ENCODE measurements at places on chromosomes 12 and 14. TPM values are rescaled to one million over a fixed set of nuclear protein-coding genes. Genes with fewer than 3 reads are reported as not detected.

Gene ZFHX2
- total RNA-seq: 0.31 TPM

Gene PRMT5
- 64.1 TPM for total RNA-seq

Gene BCL7A
- 14.0 TPM for total RNA-seq

Gene NDRG2
- total RNA-seq: 61.1 TPM

Gene VIPAS39
- total RNA-seq: 20.0 TPM

Gene PRH2
- total RNA-seq: not detected

Gene HSPB8
- total RNA-seq: 237 TPM

Gene ST8SIA1
- total RNA-seq: 1.6 TPM

DNA sequence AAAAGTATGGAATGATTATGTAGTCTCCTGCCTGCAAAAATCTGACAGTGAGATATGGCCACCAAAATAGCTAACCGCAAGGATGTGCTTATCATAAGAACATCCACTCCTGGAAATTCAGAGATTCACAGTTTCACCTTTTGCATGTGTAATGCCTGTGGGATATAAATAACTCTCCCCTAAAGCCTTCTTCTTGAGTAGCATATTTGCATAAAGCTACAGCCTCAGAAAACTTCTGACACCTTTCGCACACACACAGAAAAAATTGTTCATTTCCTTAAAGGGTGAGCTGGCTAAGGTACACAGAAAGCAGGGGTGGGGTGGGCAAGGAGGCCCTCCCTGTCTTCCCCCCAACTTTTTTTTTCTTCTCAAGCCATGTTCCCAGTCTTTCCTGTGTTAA, 3.1 kb upstream of the IGF1 start:
- DNase-seq: no peak

GRCh38 chr12:125395583-125396215, 330.5 kb downstream of the AACS start:
- no peak for DNase-seq

- DNase-seq: peak; percentile 41
Observed at GRCh38 chr14:80364274-80364673, 153.0 kb upstream of the DIO2 start.

DNA sequence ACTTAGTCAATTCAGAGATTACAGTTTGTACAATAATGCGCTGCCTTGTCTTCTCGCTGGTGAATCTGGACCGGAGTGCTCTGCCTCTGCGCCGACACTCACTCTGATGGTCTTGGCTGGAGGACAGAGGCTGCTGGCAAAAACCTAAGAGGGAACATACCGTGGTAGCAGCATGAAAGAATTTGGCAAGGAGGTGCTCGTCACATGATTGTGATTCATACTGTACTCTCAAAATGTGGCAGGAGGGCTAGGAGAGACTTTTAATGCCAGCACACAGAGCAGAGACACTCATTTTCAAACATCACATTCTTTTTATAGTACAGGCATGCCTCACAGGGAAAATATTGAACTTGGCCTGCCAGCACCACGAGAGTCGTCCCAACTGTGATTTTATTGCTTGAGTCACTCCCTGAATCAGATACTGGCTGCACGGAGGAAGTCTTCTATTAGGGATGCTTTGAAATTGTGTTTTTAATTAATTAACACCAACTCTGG, 67.8 kb downstream of the HMGA2 start:
- DNase-seq: peak; percentile 99

- DNase-seq: peak; percentile 71
Observed at GRCh38 chr12:2533036-2533435, 261.7 kb upstream of the FKBP4 start.

- no peak for DNase-seq
Observed at GRCh38 chr14:71301611-71302010, 394.4 kb downstream of the PCNX1 start.

GRCh38 chr12:108587826-108588225, 10.1 kb downstream of the TMEM119 start:
- DNase-seq: peak; percentile 43

GRCh38 chr14:22814941-22815713, at the start of gene SLC7A7:
TSS of gene SLC7A7 (minus strand) at chr14:22815435. CDS start at chr14:22813398, 2,037 bp downstream.
- peak; percentile 93 for DNase-seq

- DNase-seq: peak; percentile 24
Observed at GRCh38 chr14:96797582-96798349, 584 bp downstream of the VRK1 start.

Data from myocyte (in vitro differentiated cells).